SW 1271 (cell line): ENCODE measurements at places on chromosomes 13 and 19.

- DNase-seq, result no peak
These were observed 381.9 kb downstream of the LMO7 start for GRCh38 chr13:76017861-76018556.

DNA sequence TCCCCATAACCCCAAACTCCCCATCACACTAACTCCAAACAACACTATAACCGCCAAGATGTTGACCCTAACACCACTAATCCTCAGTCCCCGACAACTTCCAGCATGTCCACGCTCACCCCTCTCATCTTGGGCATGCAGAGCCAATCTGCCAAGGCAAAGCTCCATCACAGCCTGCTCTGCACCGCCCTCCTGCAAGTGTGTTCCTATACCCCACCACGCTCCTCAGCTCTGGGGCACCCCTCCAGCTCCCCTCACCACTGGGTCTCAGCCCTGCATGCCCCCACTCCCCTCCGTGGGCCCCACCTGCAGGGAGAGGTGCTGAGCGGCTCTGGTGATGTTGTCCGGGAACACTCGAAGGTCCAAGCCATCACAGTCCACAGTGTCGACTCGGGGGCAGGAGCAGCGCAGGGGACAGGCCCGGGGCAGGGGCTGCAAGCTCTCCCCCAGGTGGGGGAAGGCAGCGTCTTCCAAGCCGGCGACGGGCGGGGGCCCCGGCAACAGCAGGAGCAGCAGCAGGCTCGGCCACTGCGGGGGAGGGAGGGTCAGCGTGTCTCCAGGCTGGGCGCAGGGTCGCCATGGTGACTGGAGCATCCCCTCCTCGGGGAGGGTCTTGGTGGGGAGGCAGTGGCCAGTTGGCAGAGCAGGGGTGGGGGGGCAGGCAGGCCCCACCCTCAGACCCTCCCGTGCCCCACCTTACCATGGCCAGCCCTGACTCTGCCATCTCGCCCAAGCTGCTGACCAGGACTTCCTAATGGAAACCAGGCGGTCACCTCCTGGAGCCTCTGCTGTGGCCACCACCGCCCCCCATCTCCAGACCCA lies 527 bp downstream of the PODNL1 start:
- no peak for DNase-seq

DNA sequence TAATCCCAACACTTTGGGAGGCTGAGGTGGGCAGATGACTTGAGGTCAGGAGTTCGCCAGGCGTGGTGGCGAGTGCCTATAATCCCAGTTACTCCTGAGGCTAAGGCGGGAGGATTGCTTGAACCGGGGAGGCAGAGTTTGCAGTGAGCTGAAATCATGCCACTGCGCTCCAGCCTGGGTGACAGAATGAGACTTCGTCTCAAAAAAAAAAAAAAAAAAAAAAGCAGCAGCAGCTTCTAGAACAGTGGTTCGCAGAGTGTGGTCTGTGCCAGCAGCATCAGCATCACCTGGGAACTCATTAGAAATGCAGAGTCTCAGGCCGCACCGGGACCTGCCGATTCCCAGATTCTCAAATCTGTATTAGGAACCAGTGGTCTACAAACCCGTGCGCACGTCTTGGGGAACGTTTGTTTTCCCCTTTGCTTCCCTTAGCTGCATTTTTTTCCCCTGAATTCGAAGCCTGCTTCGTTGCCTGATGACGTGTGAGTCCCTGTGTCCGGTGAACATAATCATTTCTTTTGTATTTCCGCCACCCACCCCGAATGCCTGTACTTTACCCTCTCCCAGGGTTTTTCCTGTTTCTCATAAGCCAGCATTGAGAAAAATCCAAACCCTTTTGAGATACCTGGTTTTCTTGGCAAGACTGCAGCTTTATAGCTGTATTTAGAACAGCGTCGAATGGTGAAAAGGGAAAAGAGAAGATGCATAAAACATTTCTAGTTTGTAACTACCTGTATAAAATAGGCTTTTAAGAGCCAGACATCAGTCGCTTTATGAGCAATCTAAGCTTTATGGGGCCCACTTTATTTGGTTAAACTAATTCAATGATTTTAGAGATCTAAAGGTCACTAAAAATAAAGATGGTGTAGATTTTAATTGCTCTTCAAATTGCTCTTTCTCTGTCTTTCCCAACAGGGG lies 49.8 kb downstream of the BICRA start:
- no peak for DNase-seq

GRCh38 chr19:10043286-10043927 lies 30.1 kb downstream of the RDH8 start:
- no peak for DNase-seq

DNA sequence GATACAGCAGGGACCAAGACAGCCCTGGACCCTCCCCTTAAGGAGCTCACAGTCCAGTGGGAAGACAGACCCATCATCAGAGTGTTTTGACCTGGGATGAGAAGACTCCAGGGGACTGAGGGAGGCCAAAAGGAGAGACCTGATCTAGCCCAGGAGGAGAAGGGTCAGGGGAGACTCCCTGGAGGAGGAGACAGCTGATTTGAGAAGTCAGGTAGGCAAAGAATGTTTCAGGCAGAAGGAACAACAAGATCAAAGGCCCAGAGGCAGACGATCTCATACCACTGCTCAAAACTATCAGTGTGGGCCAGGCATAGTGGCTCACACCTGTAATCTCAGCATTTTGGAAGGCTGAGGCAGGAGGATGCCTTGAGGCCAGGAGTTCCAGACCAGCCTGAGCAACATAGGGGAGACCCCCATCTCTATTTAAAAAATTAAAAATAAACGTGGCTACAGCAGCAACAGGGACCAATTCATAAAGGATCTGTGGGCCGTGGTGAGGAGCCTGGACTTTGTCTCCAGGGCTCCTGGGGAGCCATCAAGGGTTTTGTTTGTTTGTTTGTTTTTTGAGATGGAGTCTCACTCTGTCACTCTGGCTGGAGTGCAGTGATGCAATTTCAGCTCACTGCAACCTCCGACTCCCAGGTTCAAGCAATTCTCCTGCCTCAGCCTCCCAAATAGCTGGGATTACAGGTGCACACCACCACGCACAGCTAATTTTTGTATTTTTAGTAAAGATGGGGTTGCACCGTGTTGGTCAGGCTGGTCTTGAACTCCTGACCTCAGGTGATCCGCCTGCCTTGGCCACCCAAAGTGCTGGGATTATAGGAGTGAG lies 2.2 kb upstream of the COX6B1 start:
- DNase-seq, result no peak

GRCh38 chr19:32322541-32322940 lies 22.9 kb upstream of the ZNF507 start:
- no peak for DNase-seq

DNA sequence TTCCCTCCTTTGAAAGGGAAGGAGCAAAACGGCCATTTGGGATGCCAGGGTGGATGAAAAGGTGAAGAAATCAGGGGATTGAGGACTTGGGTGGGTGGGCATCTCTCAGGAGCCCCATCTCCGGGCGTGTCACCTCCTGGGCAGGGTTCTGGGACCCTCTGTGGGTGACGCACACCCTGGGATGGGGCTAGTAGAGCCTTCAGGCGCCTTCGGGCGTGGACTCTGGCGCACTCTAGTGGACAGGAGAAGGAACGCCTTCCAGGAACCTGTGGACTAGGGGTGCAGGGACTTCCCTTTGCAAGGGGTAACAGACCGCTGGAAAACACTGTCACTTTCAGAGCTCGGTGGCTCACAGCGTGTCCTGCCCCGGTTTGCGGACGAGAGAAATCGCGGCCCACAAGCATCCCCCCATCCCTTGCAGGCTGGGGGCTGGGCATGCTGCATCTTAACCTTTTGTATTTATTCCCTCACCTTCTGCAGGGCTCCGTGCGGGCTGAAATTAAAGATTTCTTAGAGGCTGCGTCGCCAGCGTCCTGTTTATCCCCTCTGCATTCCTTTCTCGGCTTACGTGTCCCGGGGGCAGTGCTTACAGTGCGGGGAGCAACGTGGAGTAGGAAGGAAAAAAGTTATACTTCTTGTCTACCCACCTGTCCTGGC lies 15.2 kb upstream of the S1PR4 start:
- DNase-seq, result peak; percentile 42

GRCh38 chr19:41435936-41436673 lies 3.6 kb downstream of the DMAC2 start:
- no peak for DNase-seq

DNA sequence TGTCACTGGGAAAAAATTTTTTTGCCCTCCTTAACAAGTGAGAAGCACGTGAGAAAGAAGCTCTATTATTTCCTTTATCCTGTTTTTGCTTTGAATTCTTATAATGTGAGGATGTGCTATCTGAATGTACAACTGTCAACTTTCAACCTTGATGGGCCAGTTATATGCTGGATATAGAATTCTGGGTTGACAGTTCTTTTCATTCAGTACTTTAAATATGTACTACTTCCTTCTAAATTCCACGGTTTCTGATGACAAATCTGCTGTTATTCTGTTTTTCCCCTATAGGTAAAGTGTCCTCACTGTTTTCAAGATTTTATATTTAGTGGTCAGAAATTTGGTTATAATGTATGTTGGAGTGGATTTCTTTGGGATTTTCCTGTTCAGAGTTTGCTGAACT lies 29.9 kb downstream of the ZDHHC20 start:
- no peak for DNase-seq

- DNase-seq, result no peak
These were observed 7.8 kb upstream of the ZNF554 start for GRCh38 chr19:2811735-2812413.

DNA sequence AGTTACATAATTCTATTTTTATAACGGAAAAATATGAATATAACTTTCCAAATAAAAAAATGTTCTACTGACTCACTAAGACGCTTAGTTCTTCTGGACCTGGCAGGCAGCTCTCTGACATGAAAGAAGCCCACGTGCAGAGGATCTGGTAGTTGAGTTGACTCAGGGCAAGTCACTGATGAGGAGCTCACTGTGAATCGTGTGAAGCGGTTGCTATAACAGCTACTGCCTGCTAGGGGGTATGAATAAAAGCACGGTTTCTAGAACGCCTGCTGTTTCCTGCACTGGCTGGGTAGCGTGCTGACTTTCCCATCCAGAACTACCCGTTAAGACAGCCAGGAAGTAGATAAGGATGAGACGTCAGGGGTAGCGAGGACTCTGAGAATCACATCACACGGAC lies 54.7 kb upstream of the WASF3 start:
- DNase-seq, result no peak

- no peak for DNase-seq
These were observed 17.5 kb downstream of the FCGBP start for GRCh38 chr19:39916851-39917396.

- no peak for DNase-seq
These were observed 151.7 kb downstream of the LHFPL6 start for GRCh38 chr13:39451301-39451700.

DNA sequence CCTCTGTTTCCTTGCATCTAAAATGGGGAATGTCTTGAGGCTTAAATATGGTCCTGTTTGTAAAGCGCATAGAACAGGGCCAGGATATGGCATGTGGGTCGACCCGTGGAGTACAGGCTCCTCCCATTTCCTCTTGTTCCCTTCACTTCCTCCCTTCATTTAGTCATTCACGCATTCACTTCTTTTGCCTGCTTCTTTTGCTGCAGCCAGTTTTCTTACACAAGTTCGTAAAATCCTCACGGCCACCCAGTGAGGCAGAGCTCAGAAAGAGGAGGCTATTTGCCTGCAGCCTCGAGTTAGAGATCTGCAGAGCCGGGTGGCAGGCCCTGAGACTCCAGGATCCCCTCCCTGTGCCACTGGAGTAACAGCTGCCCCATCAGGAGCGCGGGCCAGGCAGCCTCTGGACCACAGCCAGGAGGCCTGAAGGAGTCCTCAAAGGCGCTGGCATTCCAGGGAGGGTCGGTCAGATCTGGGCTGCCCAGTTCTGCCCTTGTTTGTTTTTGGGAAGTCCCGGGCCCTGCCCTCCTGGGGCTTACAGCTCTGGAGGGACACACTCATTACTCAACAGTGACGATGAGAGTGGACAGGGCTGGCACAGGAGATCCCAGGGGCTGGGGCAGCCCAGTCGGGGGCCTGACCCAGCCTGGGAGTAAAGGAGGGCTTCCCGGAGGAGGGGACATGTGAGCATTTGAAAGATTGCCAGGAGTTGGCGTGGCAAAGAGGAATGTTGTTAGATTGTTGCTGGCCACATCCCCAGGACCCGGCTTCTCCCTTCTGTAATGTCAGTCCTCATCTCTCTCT lies 4.6 kb downstream of the PPP5C start:
- no peak for DNase-seq

GRCh38 chr19:32611161-32611560 lies 30.2 kb downstream of the PDCD5 start:
- no peak for DNase-seq

- DNase-seq, result no peak
These were observed 310.6 kb downstream of the DCT start for GRCh38 chr13:94168783-94169453.

GRCh38 chr13:37905736-37906135 lies 36.2 kb upstream of the TRPC4 start:
- DNase-seq, result no peak

DNA sequence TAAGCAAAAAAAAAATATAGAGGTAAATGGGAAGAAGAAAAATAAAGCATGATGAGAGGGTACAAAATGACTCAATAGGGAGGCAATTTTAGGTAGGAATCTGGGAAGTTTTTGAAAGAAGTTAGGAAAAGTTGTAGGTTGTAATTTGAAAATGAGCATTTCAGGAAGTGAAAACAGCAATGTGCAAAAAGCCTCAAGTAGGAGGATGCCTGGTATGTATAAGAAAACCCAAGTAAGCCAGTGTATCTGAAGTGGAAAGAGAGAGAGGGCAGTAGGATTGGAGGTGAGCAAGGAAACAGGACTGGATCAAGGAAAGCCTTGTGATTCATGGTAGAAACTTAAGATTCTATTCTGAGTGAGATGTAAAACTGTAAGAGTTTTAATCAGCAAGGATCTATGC lies 121.6 kb upstream of the SPRY2 start:
- DNase-seq, result no peak

DNA sequence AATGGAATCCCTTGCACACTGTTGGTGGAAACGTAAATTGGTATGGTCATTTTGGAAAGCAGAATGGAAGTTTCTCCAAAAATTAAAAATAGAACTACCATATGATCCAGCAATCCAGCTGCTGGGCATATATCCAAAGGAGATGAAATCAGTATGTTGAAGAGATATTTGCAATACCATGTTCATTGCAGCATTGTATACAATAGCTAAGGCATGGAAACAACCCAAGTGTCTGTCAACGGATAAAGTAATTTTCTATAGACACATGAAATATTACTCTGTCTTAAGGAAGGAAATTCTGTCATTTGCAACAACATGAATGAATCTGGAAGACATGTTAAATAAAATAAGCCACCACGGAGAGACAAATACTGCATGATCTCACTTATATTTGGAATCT lies 124.7 kb downstream of the GPC5 start:
- no peak for DNase-seq

- DNase-seq, result peak; percentile 58
These were observed 1.8 kb downstream of the VASP start for GRCh38 chr19:45508861-45509691.
